ENCODE measurements at places on chromosomes 16 and 17.

GRCh38 chr17:13086142-13086769, 68.4 kb upstream of the ELAC2 start:
- DNase-seq = no peak

DNA sequence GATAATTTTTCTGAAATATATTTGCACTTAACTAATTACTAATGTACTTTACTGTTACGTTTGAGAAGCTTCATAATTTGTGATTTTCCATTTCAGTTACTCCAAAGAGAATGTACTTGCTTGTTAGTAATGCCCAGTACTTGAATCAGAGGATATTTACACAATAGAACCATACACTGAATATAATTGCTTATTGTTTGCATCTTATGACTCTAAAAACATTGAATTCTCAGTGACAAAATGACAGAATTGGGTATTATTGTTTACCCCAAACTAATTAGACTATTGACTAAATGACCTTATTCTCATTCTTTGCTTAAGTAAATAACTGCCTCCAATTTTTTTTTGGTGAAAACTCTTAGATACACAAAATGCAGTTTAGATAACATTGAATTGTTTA, 8.9 kb downstream of the CCP110 start:
- no peak for DNase-seq

DNA sequence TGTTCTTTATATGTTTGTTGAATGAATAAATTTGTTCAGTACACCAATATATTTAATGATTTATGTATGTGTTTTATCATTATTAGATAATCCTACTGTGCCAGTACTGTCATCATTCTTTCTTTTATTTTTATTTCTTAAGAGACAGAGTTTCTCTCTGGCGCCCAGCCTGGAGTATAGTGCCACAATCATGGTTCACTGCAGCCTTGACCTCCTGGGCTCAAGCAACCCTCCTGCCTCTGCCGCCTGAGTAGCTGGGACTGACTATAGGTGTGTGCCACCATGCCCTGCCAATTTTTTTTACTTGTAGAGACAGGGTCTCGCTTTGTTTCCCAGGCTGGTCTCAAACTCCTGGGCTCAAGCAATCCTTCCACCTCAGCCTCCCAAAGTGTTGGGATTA, 41.8 kb downstream of the PAFAH1B1 start:
- DNase-seq = no peak

- no peak for DNase-seq
Observed at GRCh38 chr16:58589326-58589905, 40.2 kb downstream of the CNOT1 start.

DNA sequence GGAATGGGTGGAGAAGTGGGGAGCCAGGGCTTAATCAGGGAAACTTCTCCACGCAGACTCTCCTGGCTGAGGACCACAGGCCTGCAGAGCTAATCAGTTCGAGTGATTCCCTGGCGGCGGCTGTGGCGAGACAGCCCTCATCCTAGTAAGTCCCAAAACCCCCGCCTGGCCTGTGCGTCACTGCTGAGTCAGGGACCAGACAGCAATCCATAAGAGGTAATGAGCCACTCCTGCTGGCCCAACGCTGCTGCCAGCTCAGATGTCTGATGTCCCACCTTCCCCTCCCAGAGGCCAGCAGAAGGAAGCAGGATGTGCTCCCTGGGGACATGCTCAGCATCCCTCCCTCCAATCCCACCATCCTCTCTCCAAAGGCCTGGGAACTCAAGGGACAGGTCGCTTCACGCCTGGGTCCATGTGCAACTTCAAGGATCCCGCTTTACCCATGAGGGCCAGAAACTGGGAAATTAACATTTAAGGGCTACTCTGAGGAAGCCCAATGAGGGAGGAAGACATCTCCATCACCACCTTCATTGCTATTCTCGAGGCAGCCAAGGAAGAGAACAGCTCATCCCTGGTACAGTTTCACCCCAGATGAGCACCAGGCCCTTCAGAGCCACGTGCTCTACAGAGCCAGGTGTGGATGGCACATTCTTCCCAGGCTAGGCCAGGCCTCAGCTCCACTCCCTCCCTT, 7.9 kb downstream of the ACLY start:
- DNase-seq = no peak

- no peak for DNase-seq
Observed at GRCh38 chr16:2505695-2506094, 8.1 kb upstream of the ATP6V0C start.

GRCh38 chr17:5785338-5785737, 201.0 kb upstream of the NLRP1 start:
- no peak for DNase-seq

DNA sequence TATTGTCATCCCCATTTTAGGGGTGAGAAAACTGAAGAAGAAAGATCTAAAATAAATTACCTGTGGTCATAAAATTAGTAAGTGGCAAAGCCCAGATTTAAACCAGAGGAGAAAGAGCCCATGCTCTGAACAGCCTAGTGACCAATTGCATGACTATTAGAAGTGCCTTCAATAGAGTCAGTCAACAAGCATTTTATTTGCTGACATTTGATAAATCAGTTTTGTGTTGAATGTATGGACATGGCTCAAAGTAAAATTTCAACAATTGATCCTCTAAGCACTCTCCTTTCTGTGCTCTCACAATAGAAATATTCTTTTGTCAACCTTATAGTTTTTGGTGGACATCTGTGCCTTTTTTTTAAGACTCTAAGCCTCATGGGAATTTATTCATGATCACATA, 572.9 kb upstream of the SOX9 start:
- DNase-seq = no peak

DNA sequence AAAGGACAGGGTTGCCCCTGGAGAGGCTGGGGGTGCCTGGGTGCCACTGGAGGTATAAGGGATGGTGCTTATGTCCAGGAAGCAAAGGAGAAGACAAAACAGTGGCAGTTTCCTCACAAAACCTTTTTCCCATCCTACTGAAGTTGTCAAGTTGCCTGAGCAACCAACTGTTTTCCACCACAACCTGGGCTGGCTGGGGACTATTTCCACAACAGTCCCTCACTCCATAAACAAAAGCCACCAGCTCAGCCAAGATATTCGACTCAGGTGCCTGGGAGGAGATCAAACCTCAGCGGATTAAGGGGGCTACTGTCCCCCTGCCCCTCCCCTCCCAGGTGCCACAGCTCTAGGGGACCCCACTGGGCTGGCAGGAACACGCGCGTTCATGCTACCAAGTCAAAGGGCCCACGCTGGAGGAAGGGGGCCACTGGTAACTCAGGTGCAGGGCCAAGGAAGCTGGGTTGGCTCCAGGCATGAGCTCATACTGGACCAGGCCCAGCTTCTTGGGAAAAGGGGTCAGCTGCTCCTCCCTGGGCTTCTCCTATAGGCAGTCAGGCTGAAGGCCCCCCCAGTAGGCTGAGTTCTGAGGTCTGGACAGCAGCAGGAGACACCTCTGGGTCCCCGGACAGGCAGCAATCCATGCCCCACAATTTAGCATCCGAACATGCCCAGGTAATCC, 45.7 kb upstream of the MRPS23 start:
- no peak for DNase-seq

DNA sequence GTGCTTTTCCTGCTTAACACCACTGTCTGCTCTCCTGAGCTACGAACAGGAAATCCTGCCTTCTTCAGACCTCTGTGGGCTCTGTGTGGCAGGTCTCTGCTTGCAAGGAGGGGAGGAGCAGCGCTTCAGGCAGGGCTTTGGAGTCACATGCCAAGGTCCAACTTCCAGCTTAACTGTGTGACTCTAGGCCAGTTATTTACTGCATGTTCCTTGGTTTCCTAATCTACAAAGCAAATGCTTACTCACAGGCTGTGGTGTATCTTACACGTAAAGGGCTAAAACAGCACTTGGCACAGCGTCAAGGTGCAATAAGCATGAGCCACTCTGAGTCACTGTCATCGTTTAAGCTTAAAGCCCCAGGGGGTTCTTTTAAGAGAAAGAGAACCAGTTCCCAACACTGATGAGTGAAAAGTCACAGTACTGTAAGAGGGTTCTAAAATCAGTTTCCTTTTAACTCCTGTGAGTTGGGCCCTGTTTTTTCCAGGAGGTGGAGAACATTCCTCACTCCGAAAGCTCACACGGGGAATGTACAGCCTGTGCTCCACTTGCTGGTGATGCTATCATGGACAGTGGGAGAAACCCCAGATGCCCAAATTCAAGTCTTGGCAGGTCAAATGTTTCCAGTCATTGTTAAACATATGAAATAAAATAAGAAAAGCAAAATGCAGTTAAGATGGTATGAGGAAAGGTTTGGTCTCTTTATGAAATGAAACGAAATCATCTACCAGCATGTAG, 54.1 kb upstream of the BCAR1 start:
- no peak for DNase-seq

- no peak for DNase-seq
Observed at GRCh38 chr17:39755554-39756379, 18.0 kb downstream of the GRB7 start.

DNA sequence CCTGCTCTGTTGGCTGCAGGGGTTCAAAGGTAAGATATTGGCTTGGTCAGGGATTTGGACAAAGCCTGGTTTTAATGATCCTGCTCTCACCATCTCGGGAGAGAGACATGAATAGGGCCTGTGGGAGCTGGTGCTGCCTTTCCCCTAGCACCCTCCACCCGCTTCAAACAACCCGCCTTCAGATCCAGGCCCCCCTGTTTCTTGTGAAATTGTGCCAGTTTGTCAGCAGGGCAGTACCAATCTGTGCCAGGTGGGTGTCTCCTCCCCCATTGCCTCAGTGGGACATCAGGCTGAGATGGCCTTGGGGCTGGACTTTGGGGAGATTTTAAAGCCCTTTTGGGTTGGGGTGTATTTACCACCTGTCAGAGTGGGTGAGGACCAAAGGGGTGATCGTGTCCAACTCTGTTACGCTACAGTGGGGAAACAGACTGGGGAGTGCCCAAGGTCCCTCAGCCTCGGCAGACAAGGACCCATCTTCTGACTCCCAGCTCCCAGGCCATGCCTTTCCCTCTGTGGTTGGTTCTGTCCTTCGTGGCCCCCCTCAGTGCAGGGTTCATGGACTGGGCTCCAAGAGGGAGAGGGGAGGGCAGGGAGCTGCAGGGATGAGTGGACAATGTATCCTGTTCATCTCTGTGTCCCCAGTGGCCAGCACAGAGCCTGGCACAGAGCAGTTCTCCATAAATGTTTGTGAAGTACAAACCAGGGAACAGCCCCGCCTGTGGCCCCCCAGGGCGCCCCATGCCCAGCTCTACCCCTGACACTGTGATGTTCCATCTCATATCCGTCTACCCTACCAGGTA, 3.3 kb downstream of the ARHGAP23 start:
- no peak for DNase-seq

DNA sequence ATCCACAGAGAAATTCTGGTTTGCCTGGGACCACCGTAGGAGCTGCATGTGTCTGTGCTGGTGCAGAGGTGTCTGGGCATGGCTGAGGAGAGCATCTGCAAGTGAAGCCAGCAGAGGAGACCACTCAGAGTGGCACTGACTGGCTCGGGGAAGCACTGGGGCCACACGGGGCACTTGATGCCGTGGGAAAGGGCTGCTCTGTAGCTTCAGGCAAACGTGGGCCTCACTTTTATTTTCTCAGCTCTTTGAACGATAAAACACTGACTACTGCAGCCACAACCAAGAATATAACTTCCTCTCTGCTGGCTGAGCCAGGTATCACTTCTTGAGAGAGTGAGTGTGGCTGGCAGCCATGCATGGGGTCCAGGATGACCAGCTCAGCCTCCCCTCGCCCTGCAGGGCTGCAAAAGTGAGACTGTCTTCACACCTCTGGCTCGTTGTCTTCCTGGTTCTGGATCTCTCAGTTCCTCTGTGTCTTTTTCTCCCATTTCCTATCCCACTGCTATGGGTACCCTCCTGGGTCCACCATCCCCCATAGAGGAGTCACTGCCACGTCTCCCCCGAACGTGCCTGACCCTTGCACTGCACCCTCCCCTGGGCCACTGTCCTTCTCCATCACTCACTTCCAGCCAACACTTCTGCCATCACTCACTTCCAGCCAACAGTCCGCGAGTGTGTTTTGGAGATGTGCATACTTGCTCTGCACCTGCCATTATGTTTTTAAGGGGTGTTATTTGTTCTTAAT, 201.4 kb upstream of the CHMP6 start:
- DNase-seq = no peak

- DNase-seq = no peak
Observed at GRCh38 chr16:58197314-58198012, 443 bp downstream of the CSNK2A2 start.

DNA sequence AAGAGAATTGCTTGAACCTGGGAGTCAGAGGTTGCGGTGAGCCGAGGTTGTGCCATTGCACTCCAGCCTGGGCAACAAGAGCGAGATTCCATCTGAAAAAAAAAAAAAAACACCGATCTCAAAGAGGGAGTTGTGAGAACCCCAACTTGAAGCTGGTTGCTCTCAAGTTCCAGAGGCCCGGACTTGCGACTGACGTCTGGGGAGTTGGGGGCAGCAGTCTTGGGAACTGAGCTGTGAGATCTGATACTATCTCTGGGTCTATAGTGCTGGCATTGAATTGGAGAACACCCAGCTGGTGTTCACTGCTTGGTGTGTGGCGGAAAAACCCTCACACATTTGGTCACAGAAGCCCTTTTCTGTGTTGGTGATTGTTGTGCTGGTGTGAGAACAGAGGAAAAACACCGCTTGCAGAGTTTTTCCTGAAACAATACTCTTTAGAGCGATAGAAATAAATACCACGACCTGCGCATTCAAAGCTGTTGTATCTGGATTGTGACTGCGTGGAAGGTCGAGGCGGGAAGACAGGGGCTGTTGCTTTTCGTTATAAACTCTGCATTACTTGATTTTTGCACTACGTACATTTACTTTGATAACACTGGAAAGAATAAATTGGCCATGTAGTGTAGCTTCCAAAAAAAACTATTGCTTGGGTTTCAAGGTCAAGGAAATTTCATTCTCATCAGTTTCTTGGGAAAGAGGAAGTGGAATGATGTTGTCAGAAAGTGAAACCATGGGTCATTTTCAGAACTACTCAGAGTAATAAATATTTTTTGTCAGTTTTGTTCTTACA, 8.8 kb downstream of the SCIMP start:
- no peak for DNase-seq

DNA sequence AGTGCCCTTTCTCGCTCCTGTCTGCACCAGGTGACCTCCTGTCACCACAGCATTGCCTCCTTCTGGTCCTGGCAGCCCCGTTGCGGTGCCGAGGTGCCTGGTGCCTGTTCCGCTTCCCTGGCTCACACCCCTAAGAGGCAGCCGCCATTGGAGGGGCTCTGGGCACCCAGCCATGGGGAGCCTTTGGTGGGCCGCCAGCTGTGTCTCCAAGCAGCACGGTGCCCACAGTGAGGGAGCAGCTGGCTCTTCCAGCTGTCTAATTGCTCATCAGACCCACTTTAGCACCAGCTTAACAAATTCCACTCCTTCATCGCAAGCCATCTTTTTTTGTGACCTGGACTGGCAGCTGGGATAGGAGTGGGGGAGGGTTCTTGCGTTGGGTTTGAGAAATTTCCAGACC, 276.1 kb downstream of the SNX29 start:
- DNase-seq = no peak

DNA sequence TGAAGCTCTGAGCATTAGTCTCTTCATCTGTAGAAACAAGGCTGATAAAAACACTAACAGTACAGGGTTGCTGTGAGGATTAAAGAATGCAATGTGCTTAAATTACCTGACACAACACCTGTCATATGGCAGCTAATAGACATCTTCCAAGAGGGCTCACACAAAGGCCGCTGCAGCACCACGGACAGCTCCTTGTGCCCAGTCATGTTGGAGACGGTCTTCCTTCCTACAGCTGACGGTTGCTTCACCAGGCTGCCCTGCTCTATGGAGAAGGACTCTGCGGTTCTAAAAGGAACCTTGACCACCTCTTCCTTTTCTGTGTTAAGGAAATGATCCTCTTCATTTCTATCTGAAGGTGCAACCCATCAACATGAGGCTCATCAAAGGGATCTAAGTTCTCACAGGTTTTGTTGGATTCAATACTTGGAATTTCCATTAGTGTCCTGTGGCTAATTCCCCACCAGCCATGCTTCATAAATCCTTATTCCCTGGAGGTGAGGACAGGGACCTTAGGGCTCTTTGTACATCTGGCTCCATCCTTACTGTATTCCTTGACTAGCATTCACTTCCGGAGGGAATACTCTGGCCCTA, 138.9 kb upstream of the CES5A start:
- DNase-seq = peak; percentile 11
